ENCODE measurements at places on chromosomes 7 and 10.

DNA sequence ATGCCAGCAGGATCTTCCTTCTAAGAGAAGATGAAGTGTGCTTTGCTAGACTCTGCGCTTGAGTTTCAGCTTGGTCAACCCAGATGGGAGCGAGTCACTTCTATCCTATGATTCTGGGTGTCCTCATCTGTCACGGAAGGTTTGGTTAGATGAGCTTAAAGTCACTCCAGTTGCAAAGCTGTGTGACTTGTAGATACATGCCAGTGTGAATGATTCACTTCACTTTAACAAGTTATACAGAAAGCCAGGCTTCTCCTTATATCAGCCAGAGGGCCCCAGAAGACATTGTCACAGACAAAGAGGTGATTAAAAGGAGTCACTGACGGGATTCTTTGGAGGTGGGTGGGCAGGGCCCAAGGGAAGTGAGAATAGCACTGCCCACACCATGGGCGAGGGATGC lies 122.6 kb upstream of the PFKP start:
- DNase-seq: no peak

DNA sequence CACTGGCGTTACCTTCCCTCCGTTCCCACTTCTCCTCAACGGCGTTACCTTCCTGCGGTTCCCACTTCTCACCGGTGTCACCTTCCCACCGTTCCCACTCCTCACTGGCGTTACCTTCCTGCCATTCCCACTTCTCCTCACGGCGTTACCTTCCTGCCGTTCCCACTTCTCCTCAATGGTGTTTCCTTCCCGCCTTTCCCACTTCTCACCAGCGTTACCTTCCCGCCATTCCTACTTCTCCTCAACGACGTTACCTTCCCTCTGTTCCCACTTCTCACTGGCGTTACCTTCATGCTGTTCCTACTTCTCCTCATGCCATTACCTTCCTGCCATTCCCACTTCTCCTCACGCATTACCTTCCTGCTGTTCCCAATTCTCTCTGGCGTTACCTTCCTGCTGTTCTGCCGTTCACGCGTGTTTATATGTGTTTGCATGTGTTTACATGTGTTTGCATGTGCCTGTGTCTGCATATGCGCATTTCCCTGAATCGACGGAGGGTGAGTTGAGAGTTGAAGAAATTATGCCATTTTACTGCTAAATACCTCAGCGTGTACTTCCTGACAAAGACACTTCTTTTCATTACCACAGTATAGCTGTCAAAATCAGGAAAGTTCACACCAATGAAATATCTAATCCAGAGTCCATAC lies 23.2 kb upstream of the CFAP46 start:
- DNase-seq: no peak

- no peak for DNase-seq
These were observed 30.1 kb upstream of the CNPY1 start for GRCh38 chr7:155576416-155576815.

- no peak for DNase-seq
These were observed 68.5 kb downstream of the HK1 start for GRCh38 chr10:69346776-69347175.

DNA sequence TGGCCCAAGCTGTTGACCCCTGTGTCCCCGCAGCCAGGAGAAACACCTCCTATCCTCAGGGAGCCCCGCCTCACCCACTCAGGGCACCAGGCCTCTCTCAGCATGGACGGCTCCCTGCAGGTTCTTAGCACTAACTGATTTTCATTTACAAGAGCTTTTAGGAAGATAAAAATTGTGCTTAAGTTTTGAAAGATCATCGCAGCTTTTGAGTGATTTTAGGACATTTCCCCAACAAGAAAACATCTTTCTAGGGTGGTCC lies 22.1 kb downstream of the EBF3 start:
- no peak for DNase-seq

DNA sequence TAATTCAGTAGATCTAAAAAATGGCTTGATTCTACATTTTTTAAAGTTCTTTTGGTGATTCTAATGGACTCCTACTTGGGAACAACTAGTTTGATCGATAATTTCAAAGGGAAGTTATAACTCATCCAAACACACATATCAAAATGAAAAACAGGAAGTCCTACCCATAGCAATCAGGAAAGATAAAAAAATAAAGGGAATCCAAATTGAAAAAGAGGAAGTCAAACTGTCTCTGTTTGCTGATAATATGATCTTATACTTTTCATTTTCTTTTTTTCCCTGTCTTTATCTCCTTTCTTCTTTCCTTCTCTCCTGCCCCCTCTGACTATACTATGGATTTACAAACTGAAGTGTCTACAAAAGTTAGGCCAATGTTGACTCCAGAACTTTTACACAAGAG lies 118.8 kb downstream of the IQUB start:
- no peak for DNase-seq

- no peak for DNase-seq
These were observed 14.5 kb upstream of the HOXA13 start for GRCh38 chr7:27214239-27214950.

- DNase-seq: no peak
These were observed 3.3 kb upstream of the THSD7A start for GRCh38 chr7:11835260-11835659.

DNA sequence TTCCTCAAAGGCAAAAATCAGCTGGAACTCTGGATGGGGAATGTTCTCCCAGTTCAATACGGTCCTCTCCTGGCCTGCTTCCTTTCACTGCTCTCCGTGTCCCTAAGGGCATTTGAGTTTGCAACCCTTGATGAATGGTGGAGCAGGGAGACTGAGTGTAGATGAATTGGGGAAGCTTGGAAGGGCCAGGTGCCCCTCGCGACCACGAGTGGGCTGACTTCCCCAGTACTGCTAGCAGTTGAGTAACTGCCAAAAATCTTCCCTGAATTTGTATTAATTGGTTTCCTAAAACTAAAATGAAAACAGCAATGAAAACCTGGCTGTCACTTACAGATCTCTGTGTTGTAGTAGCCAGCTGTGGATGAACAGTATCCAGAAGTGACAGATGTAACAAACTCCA lies 13.6 kb downstream of the IRF5 start:
- no peak for DNase-seq

DNA sequence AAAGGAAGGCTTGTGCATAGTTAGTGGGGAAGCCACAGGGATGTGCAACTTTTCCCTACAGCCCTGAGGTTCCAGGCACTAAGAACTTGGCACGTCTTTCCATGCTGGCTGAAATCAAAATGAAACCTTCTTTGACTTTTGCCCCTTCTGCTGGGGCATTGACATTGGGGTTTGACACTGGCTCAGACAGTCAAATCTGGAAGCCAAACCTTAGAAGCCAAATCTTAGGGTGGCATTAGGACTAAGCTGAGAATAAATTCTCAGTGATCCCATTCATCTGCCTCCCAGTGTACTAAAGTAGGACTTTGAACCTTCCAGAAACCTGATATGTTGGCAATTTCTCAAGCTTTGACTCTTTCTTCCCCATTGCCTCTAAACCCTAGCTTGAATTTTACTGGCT lies 31.3 kb upstream of the INSYN2A start:
- no peak for DNase-seq

DNA sequence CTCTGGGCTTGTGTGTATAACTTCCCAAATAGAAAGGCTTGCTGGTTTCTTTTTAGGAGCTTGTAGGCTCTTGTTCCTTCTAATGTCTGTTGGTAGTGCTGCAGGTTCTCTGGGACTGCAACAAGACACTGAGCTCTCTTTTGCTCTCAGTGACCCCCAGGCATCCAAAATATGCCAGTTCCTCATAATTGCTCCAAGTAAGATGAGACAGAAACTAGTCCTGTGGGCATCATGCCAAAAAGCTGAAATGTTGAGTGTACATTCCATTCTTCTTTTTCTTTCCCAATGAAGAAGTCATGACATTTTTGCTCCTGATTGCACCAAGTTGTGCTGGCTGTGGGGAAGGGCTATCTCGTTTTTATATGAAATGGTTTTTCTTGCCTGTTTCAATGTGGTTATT lies 7.1 kb upstream of the BTBD16 start:
- no peak for DNase-seq

- no peak for DNase-seq
These were observed 416.4 kb downstream of the AUTS2 start for GRCh38 chr7:70014472-70015177.

DNA sequence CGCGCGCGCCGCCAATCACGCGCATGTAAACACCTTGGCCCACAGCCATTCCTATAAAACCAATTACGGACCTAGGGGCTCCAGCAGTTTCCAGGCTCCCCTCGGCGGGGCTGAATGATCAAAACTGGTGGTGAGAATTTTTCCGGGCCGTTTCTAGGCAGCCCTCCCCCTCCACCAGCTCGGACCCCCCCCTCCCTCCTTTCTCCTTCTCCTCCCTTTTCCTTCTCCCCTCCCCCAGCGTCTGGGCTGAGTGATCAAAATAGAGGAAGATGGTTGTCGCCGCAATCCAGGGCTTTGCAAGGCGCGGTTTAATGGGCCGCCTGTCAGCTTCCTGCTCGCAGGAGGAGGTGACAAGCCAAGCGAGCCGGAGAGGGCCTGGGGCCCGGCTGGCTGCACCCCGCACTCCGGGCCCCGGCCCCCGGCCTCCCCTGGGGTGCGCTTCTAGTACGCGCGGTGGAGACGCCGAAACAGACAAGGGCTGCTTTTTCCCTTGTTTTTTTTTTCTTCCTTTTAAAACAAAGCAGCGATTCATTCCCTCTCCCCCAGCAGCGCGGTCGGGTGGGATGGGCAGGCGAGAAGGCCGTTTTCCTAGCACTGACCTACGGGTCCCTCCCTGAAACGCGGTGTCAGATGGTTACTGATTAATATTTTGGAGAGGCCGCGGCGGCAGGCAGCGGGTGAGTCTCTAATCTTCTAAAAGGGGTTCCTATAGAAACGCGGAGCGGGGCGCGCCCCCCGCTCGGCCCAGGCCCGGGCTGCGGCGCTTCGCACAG lies 528 bp upstream of the TNRC18 start:
- DNase-seq: peak; percentile 94

DNA sequence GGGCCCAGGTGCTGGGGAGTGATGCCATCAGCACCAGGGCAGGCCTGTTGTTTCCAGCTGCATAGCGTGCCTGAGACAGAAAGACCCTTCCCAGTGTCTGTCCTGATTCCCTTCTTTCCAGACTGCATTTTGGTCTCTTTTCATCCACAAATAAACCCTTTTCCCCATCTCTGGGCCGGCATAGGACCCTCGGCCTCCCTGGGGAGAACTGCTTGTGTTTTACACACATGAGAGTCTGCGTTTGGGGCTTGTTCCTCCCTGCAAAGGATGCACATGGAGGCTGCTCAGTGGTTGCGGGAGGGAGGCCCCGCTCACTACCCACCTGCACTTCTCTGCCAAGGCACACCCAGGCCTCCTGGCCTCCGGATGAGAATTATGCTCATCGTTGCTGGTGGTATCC lies 5.8 kb upstream of the MMP21 start:
- no peak for DNase-seq

GRCh38 chr7:30710669-30711068 lies 28.4 kb upstream of the CRHR2 start:
- no peak for DNase-seq

- peak; percentile 62 for DNase-seq
These were observed 6.8 kb upstream of the GATA3 start for GRCh38 chr10:8047452-8048280.

GRCh38 chr10:83995738-83996331 lies 143.5 kb upstream of the GHITM start:
- DNase-seq: no peak

GRCh38 chr10:109892117-109892516 lies 31.2 kb downstream of the XPNPEP1 start:
- DNase-seq: no peak

GRCh38 chr7:79034730-79035129 lies 418.7 kb downstream of the MAGI2 start:
- no peak for DNase-seq

DNA sequence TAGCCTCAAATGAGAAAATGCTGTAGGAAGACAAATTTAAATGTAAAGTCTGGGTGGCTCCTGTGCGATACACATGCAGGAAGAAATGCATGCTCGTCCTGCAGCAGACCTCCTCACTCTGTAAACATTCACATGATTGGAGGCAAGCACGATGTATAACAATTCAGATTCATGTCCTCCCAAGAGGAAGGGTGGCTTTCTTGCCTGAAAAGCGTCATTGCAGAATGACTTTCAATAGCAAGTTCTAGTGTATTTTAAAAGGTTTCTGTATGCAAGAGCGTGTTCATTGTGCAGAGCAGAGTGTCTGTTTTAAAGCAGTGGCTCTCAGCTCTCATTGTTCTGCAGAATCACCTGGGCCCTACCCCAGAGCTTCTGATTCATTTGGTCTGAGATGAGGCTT lies 170.3 kb upstream of the CELF2 start:
- no peak for DNase-seq

DNA sequence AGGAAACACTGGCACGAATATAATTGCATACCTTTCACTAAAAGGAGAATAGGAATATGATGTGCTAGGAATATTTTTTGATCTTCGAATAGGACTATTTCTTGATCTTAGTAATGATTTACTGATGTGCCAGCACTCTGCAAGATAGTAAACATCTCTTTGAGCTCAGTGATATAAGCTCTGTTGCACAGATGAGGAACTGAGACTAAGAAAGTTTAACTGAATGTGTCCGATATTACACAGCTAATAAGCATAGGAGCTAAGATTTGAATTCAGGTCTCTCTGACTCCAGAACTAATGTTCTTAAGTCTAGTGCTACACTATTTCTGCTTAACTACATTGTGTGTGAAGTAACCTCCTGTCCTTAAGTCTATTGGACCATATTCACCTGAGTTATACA lies 98.4 kb upstream of the PTPRZ1 start:
- no peak for DNase-seq

DNA sequence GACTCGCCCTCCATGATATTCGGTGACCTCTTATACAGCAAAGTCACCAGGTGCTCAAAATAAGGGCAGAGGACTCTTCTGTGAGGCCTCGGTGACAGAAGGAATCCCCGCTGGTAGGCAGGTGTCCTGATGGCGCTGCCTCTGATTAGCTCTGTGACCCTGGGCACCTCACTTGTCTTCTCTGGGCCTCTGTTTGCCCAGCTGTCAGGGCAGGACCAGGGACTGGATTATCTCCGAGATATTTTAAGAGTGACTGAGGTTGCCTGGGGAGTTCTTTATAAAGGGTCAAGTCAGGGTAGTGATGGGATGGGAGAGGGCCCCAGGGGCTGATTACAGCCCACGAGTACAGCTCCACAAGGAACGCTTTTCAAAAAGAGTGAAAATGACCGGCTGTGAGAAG lies 70.9 kb upstream of the SAMD8 start:
- no peak for DNase-seq

DNA sequence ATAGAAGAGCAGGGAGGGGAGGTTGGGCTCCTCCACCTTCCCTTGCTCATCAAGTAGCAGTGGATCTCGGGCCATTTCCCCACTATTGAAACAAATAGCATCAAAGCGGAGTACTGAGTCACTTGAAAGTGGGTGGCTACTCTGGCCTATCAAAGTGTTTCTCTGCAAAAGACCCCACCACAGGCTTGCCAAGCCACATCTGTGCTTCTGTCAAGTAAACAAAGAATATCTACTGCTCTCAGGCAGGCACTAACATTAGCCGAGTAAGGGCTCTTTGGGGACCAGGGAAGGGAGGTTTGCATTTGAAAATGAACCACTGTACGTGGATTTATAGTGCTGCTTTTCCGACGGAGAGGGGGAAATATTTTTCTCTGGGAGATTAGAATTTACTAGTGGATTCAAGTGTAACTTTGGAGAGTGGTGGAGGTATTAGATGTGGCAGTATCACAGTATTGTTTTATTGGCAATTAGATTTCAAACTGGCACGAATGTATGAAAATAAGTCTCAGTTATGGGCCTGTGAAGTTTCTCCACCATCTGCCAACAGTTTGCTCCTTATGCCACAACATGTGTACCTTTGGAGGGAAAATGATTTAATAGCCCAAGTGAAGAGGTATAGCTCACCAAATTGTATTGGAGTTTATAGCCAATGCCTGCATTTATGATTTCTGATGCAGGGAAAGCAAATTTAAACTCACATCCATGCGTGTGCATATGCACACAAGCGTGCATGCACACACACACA lies 97.5 kb downstream of the RPS24 start:
- no peak for DNase-seq

- DNase-seq: no peak
These were observed 265.7 kb downstream of the SEMA3D start for GRCh38 chr7:84921154-84921553.
